ENCODE measurements at places on chromosomes 7 and 10.

- DNase-seq, result no peak
These were observed 393.3 kb upstream of the AUTS2 start for GRCh38 chr7:69204943-69205342.

DNA sequence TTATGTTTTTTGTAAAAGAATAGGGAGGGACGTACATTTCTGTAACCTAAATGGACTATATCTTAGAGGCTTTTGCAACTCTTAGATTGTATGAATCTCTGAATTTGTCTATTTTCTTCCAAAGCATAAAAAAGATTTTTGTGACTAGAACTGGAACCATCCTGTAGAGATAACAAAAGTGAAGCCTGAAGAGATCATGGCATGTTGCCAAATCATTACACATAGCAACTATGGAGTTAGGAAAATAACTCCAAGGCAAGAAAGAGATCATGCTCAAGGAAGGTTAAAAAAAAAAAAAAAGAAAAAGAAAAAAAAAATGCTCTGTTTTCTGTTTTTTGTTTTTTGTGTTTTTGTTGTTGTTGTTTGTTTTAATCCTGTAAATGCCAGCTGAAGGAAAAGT is 567.7 kb upstream of the ZWINT start:
- no peak for DNase-seq

- peak; percentile 29 for DNase-seq
These were observed 26.4 kb downstream of the YAE1 start for GRCh38 chr7:39592586-39592985.

- DNase-seq, result no peak
These were observed 75.8 kb downstream of the DLG5 start for GRCh38 chr10:77850620-77851231.

DNA sequence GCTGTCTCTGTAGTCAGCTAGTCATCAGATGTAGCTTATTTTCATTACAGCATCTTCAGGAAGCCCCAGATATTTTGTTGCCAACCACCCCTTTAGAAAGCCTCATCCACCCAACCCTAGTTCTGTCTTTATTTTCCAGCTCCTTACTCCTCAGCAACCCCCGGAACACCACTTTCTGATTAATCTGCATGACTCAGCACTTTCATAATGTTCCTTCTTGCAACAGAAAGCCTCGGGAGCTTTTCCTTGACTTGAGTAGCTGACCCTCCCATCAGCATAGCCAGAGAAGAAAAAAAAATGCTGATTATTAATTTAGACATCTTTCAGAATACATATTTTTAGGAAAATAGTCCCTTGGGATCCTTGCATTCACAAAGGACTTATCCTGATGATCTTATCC is 244.0 kb upstream of the CXCL12 start:
- DNase-seq, result no peak

GRCh38 chr10:125880719-125881118 is 373 bp downstream of the DHX32 start:
- DNase-seq, result no peak

GRCh38 chr10:119177708-119178371 is 772 bp downstream of the PRDX3 start:
- DNase-seq, result peak; percentile 8

DNA sequence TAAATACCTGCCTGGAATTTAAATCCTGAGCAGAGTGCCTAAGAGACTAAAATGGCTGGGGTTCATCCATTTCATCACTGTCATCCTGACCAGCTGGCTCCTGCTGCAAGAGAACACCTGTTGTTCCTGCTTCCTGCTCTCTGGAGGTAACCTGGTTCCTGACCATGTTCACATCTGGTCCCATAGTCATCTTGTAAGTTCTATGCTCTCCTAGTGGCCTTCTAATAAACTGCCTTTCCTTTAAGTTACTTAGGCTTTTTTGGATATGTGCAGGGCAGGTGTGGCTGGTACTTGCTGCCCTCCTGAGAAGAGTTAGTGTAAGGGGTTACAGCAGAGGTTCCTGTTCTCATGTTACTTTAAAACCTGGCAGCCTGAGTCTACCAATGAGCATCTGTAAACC is 80.0 kb downstream of the NRCAM start:
- DNase-seq, result no peak
